ENCODE measurements at places on chromosomes 2 and 18. TPM values are rescaled to one million over a fixed set of nuclear protein-coding genes. Genes with fewer than 3 reads are reported as not detected.

- DNase-seq = no peak
Observed at GRCh38 chr18:41145516-41145915, 809.5 kb upstream of the PIK3C3 start.

- DNase-seq = no peak
Observed at GRCh38 chr2:143226714-143227541, 97.7 kb downstream of the ARHGAP15 start.

Gene LYG2
- not detected for polyA plus RNA-seq

GRCh38 chr18:394987-395362 lies 105.5 kb downstream of the COLEC12 start:
- no peak for DNase-seq

Gene ADGRF3
- not detected for polyA plus RNA-seq

Gene DRC1
- polyA plus RNA-seq = not detected

Gene LAMA3
- 3.4 TPM for polyA plus RNA-seq

- DNase-seq = no peak
Observed at GRCh38 chr2:129877795-129878775, 101.4 kb upstream of the RAB6C start.

GRCh38 chr18:74414953-74415515 lies 42.1 kb downstream of the DIPK1C start:
- DNase-seq = peak; percentile 59

DNA sequence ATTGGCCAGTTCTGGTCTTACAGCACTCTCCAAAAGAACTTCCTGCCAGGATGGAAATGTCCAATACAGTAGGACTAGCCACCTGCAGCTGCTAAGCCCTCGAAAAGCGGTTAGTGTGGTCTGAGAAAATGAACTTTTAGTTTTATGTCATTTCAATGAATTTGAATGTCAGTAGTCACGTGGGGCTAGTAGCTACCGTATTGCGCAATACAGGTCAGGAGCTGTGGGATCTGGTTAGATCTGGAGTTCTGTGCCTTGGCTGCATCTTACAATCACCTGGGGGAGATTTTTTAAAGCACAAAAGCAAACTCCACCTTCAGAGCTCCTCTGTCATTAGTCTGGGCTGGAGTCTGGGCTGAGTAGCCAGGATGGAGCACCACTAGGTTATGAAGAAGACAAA lies 35.9 kb downstream of the C1QL2 start:
- no peak for DNase-seq

DNA sequence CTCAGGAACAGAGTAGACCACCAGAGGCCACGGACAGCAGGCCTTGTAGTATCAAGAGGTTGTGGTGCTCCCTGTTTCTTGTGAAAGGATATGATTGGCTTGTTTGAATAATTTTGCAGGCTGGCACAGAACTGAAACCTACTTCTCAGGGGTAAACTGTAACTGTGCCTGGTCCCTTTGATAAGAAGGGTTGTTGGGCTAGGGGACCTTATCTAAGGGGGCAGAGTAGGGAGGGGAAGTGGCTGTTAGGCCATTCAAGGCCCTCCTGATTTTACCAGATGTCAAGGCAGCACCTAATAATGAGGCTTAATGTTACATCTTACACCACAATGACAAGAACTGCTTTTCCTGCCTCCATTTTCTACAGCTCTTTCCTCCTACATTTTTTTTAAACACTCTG lies 45.6 kb downstream of the GPR39 start:
- DNase-seq = no peak

Gene FIGN
- polyA plus RNA-seq = 1.6 TPM

DNA sequence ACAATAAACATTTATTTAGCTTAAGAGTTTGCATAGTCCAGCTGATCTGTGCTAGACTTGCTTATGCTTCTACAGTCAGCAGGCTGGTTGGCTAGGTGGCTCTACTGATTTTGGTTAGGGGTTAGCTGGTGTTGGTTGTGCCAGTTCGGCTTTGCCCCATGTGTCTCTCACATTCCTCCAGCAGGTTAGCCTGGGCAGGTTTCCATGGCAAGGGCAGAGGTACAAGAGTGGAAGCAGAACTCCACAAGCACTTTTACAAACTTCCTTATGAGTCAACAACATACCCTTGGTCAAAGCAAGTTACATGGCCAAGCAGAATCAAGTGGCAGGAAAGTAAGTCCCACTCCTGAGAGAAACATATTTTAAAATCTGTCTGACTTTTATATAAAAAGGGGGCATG lies 82.3 kb downstream of the SS18 start:
- no peak for DNase-seq

Gene SERPINB3
- polyA plus RNA-seq = not detected

Gene CCDC85A
- polyA plus RNA-seq = not detected

DNA sequence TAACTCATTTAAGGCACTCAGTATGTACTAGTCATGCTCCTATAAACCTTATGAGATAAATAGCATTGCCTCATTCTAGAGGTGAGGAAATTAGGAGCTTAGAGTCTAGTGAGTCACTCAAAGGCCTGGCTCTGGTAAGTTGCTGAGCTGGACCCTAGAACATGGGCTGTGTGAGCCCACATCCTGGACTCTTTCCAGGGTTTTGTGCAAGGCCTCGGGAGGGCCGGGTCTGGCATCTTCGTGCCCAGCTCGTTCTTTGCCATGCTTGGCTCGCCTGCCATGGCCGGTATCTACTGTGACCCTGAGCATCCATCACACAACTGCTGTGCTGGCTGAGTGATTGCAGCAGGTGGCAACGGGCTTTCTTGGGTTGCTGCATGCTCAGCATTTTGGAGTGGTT lies 168.0 kb downstream of the LPIN1 start:
- no peak for DNase-seq

DNA sequence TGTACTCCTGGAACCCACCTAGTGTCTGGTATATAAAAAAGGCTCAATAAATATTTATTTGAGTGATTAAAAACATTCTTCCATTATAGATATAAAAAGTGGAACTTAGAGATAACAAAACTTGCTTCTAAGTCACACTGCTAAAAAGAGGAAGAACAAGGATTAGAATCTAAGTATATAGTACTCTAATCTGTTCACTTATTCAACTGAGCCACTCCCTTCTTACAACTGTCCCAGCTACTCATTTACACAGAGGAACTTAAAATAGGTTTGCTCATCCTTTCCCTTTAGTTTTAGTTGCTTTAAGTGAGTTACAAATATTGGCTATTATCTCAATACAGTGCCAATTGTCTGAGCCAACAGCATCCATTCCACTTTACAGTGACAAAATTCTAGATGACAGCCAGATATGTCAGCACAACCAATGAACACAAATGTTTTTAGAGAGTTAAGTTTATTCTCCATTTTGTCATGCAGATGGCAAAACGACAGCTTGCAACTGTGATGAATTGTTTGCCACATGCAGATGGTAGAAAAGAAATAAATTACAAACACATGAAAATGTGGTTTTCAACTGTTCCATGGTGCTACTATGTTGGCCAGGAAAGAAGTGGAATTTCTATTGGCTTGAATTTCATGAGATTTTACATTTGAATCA lies 280.7 kb upstream of the ZC3H15 start:
- no peak for DNase-seq

- no peak for DNase-seq
Observed at GRCh38 chr18:48982266-48982665, 31.5 kb upstream of the SMAD7 start.

Gene GAL3ST2
- not detected for polyA plus RNA-seq

Gene CDK15
- 0.56 TPM for polyA plus RNA-seq

- no peak for DNase-seq
Observed at GRCh38 chr2:54024576-54024975, 53.8 kb upstream of the PSME4 start.

Gene APOB
- polyA plus RNA-seq = 8.8 TPM

Gene NYAP2
- polyA plus RNA-seq = 0.15 TPM
